COR-L47 (cell line): ENCODE measurements at places on chromosomes 1 and 21.

- no peak for DNase-seq
These were observed 91.6 kb upstream of the CHODL start for GRCh38 chr21:18153063-18153462.

GRCh38 chr1:97307151-97307550, 585.6 kb downstream of the PTBP2 start:
- no peak for DNase-seq

DNA sequence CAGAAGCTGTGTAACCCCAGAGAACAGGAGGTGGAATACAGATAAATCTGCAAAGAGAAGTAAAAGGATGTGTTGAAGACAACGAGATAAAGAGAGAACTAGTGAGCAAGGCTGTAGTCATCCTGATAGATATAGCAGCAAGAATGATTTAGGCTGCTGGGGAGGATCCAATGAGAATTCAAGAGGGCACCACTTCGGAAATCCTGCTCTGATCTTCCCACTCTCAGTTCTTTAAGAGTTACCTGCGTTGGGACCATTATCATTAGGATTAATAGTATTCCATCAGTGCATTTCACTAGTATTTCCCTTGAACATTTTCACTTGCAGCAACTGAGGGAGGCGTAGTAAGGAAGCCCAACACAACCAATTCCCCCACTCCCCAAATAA, at the start of gene BRINP3:
BRINP3 (minus strand) TSS at position 103 of the 387 bp plus-strand sequence.
- no peak for DNase-seq

DNA sequence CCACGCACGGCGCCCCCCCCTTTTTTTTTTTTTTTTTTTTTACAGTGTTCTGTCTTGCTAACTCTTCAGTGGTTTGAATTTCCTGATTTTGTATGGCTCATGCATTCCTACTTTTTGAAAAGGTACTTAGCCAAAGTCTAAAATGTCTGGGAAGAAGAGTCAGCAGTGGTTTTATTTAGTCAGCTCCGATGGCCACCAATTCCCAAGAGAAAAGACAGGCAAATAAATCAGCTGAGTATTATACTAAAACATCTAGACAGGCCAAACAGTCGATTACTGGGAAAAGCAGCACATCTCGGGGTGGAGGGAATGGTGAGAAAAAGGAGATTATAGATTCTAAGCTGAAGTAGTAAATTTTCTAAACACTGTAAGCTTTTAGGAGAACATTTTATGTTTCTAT, 192.5 kb upstream of the ZRANB2 start:
- DNase-seq: no peak

- DNase-seq: no peak
These were observed 7.8 kb upstream of the MUTYH start for GRCh38 chr1:45348020-45348419.

- DNase-seq: no peak
These were observed 14.3 kb downstream of the RRP15 start for GRCh38 chr1:218299416-218299815.

DNA sequence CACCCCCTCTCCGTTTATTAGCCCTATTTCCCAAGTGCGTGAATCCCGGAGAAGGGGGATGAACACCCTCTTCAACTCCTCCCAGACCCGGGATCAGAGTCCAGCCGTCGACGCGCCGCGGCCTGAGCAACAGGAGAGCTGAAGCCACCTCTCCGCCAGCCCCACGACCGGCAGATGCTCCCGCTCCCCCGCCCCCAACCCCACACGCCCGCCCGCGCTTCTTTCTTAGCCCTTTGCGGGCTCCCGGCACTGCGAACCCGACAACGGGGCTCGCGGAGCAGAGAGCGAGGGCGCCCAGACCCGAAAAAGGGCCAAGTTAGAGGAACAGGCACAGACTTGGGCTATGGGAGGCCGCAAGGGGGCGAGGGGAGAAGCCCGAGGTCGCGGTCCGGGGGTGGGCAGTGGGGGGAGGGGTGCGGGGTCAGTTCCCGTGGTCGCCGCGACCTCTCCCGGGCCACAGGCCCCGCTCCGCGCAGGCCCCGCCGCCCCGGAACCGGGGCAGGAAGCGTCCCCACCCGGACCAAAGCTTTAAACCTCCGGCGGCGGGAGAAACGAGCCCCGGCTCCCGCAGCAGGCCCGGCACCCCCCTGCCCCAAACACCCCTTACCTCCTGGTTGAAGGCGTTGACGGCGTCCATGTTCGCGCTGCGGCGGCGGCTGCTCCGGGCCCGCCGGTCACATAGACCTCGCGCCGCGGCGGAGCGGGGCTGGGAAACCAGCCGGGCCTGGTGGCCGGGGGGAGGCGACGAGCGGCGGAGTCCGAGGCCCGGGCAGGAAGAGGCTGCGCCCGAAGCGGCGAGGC, 662 bp downstream of the SCAF4 start:
- peak; percentile 43 for DNase-seq

GRCh38 chr1:22044690-22045420, 7.7 kb upstream of the CDC42 start:
- no peak for DNase-seq

DNA sequence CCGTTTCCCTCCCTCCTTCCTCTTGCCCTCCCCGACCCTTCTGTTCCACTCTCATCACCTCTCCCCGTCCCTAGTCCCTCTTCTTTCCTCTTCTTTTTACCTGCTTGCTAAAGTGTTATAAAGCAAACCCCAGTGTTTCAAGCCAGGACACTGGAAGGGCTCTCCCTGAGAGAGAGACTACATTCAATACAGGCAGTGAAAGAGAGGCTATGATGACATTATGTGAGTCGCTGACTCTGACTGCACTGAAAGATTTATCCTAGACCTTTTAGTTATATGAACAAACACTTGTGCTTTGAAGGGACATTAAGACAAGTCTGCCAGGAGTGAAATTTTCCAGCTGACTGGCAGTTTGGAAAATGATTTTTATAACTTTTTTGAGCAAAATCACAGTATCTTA, 155.7 kb downstream of the S1PR1 start:
- no peak for DNase-seq
